ENCODE measurements at places on chromosomes 2 and 18. TPM values are rescaled to one million over a fixed set of nuclear protein-coding genes. Genes with fewer than 3 reads are reported as not detected.

DNA sequence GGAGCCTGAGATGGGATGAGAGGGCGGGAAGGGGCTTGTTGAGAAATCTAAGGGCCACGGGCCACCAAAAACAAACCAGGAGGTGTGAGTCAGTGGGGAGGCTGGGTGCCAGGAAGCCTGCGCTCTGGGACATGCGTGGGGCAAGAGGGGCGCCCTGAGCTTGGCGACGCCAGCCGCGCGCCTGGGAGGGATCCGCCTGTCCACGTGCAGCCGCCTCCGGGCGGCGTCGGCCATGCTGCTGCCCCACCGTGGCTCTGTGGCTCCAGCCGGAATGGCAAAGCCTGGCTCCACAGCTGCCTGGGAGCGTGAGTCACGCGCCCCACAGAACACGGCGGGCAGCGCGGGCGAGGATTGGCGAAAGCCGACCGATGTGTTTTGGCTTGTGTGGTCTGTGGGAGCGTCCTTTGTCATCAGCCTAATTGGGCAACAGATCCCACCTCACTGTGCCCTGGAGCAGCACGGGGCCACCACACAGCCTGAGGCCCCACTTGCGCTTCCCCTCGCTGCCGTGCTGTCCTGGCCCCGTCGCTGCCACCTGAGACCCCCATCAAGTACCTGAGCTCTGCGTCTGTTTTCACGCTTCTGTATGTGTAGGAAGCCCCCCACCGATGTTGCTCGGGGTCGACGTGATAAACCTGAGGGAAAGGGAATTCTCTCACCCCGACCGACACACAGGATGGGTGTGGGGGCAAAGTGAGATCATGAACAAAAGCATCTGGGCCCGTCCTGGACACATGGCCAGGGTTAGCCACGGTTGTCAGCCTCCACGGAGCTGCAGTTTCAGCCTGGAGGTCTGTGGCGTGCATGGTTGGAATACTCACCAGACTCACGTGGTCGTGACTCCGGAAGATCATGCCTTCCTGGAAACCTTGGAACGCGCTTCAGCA is 80.5 kb downstream of the NFATC1 start:
- no peak for DNase-seq

Gene GCKR
- polyA plus RNA-seq = 0.36 TPM

- DNase-seq = no peak
These were observed 99.1 kb downstream of the PRPF40A start for GRCh38 chr2:152618193-152618564.

Gene KIF1A
- polyA plus RNA-seq = not detected

- DNase-seq = no peak
These were observed 1.4 kb downstream of the SMC6 start for GRCh38 chr2:17752246-17752645.

DNA sequence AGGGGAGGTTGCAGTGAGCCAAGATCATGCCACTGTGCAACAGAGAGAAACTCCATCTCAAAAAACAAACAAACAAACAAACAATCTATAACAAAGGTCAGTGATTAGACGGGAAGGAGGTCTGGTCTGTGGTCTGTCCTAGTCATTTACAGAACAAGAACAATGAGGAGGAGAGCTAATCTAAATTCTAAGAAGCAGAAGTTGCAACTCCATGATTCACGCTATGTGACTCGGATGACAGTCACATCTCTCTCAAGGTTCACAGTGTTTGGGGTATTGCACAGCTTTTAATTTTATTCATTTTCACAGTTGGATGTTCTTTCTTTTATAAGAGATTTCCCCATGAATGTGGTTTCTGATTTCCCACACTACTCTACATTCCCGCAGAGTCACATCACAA is 218.7 kb upstream of the PIEZO2 start:
- no peak for DNase-seq

DNA sequence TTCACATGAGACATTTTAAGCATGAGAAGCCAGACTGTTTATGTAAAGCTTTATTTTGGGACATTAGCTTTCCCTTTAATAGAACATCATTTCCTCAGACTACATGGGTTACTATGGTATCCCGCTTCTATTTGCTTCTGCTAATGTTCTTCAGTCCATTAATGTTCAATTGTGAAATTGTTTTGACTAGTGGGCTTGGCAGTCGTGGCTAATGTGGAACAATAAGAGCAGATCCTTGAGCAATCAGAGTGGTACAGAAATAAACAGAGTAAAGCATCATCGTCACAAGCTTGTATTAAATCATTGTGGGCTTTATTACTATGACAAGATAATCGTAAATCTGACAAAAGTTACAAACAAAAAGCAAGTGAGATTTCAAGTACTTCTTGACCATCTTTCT is 60.2 kb downstream of the PDE1A start:
- DNase-seq = peak; percentile 21

Gene SPDYA
- polyA plus RNA-seq = 0.22 TPM

DNA sequence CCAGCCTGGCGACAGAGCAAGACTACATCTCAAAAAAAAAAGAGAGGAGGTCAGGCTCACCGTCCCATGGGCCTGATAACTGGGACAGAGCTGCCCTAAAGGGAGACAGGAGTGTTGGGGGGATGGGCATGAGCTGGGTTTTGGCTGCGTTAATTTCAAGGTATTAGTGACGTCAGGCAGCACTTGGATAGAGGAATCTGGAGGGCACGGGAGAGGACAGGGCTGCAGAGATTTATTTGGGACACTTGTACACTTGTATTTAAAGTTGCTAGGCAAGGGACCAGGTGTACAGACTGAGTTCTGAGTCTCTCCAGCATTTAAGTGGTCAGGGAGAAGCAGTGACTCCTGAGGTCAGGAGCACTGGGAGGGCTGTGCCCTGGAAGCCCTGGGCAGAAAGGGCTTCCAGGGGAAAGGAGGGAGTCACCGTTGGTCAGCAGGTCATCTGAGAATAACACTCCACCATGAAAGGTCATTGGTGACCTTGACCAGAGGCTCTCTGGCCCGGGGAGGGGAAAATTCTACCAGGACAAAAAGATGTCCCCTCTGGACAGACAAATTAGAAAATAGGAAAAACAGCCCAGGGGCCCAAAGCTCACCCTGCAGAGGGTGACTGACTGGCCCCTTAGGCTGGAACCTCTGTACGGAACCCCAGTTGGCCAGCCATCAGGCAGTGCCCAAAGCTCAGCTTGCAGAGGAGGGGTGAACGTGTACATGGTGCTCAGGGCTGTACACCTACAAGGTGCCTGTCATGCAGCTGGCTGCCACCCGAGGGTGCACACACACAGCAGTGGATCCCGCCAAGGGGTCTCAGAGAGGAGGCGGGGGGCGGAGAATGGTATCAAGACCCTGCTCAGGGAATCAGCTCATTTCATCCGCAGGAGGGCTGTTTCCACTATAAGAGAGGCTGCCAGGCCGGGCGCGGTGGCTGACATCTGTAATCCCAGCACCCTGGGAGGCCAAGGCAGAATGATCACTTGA is 23.0 kb upstream of the CNNM3 start:
- no peak for DNase-seq

GRCh38 chr18:3332376-3332775 is 70.4 kb downstream of the MYL12B start:
- DNase-seq = no peak

Gene TUBA3D
- polyA plus RNA-seq = not detected

DNA sequence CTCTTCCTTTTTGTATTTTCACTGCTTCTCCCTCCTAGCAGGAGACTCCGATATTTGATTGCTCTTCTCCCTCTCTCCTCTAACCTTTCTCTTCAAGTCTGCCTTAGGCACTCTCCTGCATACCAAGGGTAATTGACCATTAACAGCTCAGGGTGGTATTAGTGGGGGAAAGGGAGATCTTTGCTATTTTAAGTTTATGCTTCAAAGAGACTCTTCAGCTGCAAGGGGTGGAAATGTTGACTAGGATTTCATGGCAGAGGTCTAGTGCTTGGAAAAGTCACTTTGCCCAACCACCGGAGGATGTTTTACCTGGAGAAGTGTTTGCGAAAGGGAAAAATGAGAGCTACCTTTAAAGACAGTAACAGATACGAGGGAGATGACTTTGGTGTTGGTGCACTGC is 453.7 kb downstream of the SLC4A3 start:
- no peak for DNase-seq

Gene MLPH
- 15.5 TPM for polyA plus RNA-seq

DNA sequence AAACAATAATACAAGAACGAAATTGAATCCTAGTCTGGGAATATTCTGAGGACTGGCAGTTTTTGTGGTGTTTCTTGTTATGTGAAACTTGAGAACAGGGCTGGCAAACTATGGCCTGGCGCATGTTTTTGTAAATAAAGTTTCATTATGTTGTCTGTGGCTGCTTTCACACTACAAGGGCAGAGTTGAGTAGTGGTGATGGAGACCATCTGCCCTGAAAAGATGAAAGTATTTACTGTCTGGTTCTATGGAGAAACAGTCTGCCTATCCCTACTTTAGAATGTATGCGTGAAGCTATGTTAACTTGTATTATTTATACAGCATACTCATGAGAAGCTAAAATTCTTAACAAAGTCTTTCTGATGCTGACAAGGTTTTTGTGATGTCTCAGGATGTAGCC is 351.9 kb downstream of the LRRTM1 start:
- peak; percentile 20 for DNase-seq

DNA sequence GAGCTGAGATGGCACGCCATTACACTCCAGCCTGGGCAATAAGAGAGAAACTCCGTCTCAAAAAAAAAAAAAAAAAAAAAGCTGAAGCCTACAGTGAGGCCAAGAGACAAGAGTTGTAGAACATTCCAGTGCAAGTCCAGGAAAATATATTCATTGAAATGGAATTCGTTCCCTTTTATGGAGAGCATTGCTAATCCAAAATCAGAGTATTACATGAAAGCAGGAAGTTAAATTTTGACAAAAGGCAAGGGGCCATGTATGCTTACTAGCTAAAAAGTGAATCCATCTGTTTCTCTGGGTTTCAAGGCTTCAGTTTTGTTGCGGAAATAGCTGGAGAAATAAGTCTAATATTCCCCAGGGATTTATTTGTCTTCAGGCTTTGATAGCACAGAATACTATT is 471.7 kb downstream of the THSD7B start:
- DNase-seq = no peak

DNA sequence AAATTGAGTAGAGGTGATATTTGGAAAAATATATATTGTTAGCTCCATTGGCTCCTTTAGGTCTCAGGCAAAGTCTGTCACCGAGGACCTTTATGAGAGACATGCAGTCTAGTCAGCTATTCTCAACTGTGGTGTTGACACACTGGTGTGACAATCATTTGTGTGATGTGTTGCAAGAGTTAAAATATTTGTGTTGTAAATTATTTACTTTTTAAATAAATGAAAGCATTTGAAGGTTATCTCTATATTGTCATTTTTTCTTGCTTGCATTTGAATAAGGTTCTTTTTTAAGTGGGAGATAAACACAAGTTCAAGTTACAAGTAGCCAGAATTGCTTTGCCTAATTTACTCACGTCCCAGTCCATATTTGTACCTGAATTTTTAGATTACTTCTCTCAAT is 4.3 kb downstream of the REL start:
- no peak for DNase-seq

Gene CD226
- 0.04 TPM for polyA plus RNA-seq

DNA sequence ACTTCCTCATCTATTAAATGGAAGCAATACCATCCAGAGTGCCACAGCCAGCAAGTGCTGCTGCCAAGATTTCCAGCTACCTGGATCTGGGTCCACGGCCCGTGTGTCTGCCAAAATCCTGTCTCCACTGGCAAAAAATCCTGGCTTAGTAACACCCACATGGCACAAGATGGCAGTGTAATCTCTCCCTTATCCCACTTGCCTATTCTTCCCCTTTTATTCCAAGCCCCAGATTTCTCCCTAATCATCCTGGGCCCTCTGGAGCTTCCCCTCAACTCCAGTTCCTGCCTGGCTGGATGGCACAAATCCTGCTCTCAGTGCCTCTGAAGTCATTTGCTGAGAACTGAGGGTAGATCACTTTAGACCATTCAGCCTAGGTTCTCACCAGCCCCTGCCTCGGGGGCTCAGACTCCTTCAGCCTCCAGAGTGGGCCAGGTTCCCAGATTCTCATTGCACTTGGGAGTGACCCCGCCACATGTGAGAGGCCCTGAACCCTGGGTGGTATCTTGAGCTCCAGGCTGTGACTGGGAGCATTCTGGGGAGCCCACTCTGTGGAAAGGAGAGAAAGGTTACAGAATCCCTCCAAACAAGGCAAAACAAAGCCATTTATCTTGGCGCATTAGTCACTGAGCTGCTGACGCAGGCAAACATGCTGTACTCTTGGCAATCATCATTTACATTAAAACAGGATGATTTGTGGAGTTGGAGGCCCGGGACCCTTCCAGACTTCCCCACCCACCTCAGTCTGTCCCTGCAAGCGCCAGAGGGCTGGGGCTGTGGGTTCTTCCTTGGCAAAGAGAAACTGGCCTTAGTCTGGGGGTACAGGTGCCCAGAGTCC is 325.8 kb downstream of the DYSF start:
- peak; percentile 39 for DNase-seq

DNA sequence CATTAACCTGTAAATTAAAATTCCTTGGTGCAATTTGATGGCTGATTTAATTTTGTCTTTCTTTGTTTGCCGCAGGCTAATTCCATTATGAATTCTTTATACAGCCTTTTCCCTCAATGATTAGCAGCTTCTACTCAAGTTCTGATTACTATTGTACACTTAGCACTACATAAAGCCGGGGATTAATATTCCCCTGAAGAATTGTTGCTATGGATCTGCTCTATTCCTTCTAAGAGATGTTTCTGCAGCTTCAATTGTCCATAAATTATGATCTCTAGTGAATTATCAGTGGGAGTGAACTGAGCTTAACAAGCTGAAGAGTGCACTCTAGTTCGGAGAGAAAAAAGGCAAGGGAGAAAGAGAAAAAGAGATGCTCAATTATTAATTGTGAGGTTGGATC is 433.7 kb upstream of the SPRED2 start:
- no peak for DNase-seq

Gene ARHGAP25
- 0.55 TPM for polyA plus RNA-seq

- no peak for DNase-seq
These were observed 422.0 kb downstream of the GALR1 start for GRCh38 chr18:77671456-77672167.

GRCh38 chr18:32405588-32405987 is 65.1 kb downstream of the GAREM1 start:
- DNase-seq = no peak

GRCh38 chr2:37156857-37157714 is at the start of gene EIF2AK2:
EIF2AK2 (minus strand) TSS chr2:37156980; CDS start chr2:37147806, 9,174 bp downstream.
- peak; percentile 43 for DNase-seq

Gene SPR
- polyA plus RNA-seq = 17.5 TPM

Gene SLC9A2
- polyA plus RNA-seq = not detected

DNA sequence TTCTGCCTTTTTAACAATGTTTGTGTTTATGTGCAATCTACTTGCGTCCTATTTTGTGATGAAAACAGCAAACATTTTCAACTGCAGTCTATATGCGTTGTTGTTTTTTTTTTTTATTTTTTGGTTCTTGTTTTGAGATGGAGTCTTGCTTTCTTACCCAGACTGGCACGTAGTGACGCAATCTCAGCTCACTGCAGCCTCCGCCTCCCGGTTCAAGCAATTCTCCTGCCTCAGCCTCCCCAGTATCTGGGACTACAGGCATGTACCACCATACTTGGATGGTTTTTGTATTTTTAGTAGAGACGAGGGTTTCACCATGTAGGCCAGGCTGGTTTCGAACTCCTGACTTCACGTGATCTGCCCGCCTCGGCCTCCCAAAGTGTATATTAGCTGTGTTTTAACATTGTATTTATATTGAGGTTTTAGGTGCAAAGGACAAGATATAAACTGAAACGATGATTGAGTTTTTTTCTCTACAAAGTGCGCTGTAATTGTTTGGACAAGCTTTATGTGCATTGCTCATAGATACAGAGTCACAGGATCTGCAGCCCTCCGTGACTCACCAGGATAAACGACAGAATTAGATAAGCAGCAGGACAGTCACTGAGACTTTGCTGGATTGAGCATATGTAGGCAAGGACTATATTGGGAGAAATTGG is 17.4 kb downstream of the CDH7 start:
- DNase-seq = no peak

GRCh38 chr2:48756289-48756688 is 765 bp upstream of the LHCGR start:
- DNase-seq = no peak

Gene SH3BP4
- polyA plus RNA-seq = 224 TPM

Gene ELOA2
- polyA plus RNA-seq = not detected
